ENCODE measurements at places on chromosomes 11 and 22.

- no peak for DNase-seq
Measured at GRCh38 chr22:45774001-45774670, 102.5 kb downstream of the ATXN10 start.

DNA sequence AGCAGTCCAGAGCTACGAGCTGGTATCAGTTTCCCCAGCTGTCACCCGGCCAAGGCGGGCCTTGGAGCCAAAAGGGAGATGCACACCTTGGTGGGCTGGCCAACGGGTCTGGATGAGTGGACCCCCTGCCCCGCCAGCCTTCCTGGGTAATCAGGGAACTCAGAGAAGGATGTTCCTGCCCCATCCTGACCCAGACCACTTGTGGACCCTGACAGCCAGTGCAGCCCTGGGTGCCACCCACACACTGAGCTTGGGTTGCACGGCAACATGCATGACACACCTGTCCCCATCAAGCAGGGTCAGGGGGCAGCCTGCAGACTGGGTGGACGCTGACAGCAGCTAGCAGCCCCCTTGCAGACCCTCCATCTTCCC, 8.6 kb downstream of the SLC25A1 start:
- no peak for DNase-seq

GRCh38 chr11:34948696-34949095, 32.3 kb downstream of the PDHX start:
- no peak for DNase-seq

DNA sequence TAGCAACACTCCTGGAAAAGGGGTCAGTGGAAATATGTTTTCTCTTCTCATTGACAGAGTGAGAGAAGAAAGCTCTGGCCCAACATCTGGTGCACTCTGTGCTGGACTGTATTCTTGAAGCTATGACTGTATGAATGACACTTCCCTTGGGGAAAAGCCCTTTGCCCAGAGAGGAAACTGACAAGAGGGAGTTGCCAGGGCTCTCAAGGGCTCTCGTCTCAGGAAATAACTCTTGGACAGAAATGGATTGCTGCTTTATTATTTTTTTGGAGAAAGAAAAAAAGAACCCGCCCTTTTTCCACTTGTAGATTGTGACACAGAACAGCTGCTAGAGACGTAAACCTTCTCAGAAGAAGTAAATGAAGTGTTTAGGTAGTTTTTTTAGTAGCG, 11.4 kb downstream of the ETS1 start:
- no peak for DNase-seq

DNA sequence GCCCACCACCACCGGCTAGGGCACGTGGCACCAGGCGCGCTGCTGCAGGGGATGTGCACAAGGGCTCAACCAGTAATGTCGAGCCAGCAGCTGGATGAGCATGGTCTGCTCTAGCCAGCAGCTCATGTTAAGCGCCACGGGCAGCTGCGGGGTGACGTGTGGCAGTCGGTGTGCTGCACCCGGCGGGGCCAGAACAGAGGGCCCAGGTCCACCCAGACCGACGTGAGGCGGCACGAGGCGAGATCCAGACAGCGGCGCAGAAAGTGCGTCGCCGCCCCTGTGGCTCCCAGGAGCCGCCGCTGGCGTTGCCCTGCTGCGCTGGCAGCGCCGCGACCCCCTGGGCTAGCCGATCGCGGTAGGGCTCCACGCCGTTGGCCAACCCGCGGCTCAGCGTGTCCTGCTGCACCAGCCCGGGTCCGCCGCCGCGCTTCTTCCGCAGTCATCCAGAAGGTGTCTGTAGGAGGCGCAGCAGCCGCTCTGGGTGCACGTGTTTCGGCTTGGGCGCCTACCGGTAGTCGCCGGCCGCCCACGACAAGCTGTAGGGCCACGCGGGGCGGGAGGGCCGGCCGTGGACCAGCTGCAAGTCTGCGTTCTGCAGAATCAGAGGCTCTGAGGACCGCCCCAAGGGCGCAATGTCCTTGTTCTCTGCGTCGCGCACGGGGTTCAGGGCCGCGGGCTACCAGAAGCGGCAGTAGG, 4.6 kb upstream of the GALR3 start:
- DNase-seq, result peak; percentile 23

GRCh38 chr22:48753381-48753730, 1074.3 kb downstream of the BRD1 start:
- no peak for DNase-seq

DNA sequence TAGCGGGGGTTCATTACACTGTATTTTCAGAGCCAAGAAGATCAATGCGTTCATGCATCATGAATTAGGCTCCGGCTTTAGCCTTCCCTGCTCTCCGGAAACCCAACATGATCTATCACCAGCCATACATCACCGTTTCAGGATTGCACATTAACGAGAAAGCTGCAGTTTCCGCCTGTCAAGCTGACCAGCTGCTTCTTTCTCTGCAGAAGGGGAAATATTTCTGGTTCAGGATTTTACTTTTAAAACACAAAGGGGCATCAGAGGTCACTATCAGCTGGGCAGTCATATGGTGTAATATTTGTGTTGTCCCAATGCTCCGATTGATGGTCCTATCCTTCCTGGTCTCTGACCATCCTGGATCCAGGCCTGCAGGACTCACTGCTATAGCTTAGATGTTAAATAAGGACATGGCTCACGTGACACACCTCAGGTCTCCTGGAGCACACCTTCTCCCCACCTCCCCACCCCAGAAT, 21.4 kb upstream of the CADM1 start:
- DNase-seq, result no peak

DNA sequence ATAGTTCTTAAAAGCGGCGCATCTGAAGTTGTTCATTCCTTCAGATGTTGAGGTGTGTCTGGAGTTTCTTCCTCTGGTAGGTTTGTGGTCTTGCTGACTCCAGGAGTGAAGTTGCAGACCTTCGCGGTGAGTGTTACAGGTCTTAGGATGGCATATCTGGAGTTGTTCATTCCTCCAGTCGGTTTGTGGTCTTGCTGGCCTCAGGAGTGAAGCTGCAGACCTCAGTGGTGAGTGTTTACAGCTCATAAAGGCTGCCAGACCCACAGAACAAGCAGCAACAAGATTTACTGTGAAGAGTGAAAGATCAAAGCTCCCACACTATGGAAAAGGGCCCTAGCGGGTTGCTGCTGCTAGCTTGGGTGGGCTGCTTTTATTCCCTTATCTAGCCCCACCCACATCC, 201.7 kb upstream of the PDGFD start:
- DNase-seq, result no peak

- no peak for DNase-seq
Measured at GRCh38 chr11:13446444-13446843, 16.6 kb downstream of the BTBD10 start.

DNA sequence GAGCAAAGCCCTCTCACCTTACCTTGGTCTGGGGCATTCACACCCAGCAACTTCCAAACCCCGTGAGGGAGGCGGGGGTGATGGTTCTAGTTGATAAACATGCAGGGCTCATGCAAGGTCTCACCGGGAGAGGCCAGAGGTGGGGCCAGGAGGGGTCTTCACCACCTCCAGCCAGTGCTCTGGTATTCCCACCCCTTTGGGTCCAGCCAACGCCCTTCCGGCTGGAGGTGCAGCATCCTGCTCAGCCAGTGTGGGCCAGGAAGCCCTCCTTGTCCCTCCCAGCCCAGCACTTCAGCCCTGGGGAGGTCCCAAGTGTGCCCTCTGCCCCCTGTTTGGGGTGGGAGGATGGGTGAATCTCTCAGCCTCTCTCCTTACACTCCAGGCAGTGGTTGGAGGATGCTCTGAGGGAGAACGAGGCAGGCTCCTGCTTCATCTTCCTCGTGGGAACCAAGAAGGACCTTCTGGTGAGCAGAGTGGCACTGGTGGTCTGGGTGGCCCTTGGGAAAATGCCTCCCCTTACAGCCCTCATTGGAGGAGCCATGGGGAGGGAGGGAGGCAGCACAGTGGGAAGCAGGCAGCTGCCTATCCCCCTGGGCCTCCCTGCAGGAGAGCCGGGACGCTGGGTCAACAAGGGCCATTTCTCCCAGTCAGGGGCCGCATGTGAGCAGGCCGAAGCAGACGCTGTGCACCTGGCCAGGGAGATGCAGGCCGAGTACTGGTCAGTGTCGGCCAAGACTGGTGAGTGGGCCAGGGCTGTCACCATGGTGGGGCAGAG, 13.4 kb downstream of the RAB36 start:
- DNase-seq, result no peak

DNA sequence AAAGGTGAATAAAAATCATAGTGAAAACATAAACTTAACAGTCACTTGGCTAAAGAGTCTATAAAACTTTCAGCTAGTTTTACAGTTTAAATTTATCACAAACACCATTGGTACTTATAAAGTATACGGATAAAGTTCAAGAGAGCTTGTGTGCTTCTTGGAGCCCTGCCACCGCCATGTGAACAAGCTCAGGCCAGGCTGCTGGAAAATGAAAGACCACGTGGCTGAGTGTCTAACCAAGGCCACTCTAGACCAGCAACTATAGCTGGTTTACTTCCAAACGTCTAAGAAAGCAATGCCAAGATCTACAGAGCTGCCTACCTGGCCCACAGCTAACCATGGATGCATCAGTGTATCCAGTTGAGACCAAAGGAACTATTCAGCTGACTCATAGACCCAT, 66.3 kb upstream of the API5 start:
- no peak for DNase-seq

DNA sequence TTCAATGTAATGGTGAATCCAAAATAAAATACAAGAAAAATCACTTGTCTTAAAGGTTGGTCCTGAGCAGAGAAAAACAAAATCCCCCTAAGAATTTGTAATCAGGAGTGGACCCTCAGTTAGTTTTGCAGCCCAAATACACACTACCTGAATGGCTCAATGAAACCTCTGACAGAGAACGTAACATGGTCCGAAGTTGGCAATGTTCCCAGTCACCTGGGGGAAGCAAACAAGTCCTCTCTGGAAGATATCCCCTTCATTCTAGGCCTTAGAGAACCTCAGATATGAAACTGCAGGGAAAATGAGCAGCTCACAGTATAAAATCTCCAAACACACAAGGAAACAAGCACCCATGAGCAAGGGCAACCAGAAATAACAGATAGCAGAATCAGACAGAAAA, 58.2 kb downstream of the MORC2 start:
- DNase-seq, result no peak

DNA sequence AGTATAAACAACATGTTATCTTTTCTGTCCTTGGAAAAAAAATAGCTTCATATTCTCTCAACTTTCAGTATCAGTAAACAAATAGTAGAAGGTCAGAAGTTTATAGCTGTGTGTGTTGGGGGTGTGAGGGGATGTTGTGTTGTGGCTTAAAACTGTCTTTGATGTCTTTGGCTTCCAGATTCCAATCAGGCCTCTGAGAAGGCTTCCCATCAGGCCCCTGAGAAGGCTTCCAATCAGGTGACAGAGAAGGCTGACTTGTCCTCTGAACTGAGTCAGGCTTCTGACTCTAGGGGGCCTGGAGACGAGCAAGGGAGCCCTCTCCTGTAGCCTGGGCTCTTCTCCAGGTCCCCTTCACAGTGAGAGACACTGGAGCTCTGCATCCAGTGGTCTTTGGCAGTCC, 9.3 kb downstream of the MTFP1 start:
- no peak for DNase-seq

GRCh38 chr22:46078241-46079092, 71.9 kb upstream of the PPARA start:
- no peak for DNase-seq

GRCh38 chr22:20090730-20091240, 10.7 kb downstream of the DGCR8 start:
- DNase-seq, result no peak

DNA sequence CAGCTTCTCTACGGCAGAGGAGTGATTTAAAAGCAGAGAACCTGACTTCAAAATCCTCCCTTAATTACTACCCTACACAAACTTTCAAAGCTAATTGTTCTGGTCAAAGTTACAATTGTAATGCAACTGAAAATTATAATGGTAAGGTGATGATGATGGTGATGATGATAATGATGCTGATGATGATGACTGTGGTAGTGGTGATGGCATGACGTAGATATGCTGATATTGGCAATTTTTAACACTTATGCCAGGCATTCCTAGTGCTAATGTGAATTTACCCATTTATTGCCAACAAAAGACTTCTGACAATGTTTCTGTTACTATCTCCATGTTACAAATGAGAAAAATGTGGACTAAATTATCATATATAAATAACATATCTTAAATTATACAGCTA, 1831.1 kb downstream of the LRRC4C start:
- DNase-seq, result no peak

DNA sequence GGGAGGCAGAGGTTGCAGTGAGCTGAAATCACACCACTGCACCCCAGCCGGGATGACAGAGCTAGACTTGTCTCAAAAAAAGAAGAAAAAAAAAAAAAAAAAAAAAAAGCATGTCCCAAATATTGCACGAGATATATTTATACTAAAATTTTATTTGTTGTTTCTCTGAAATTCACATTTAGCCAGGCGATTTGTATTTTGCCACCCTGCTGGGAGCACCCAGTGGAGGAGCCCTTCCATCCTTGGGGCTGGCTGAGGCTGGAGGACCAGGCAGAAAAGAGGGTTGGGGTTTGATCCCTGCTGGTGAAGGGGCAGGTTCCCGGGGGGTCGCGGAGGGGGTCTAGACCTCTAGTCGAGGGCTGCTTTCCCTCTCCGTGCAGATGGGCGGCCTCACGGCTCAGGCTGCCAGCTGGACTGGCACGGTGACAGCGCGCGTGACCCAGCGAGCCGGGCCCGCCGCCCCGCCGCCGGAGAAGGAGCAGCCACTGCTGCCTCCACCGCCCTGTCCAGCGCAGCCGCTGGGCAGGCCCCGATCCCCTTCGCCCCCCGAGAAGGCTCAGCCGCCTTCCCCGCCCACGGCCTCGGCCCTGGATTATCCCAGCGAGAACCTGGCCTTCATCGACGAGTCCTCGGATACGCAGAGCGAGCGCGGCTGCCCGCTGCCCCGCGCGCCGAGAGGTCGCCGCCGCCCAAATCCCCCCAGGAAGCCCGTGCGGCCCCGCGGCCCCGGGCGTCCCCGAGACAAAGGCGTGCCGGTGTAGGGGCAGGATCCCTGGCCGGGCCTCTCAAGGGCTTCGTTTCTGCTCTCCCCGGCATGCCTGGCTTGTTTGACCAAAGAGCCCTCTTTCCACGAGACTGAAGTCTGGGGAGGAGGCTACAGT, 952 bp upstream of the CATSPERZ start:
- no peak for DNase-seq
